ENCODE measurements at places on chromosomes 7 and 10. TPM values are rescaled to one million over a fixed set of nuclear protein-coding genes. Genes with fewer than 3 reads are reported as not detected.

- DNase-seq = no peak
These were observed 48.4 kb upstream of the PODXL start for GRCh38 chr7:131604841-131605279.

DNA sequence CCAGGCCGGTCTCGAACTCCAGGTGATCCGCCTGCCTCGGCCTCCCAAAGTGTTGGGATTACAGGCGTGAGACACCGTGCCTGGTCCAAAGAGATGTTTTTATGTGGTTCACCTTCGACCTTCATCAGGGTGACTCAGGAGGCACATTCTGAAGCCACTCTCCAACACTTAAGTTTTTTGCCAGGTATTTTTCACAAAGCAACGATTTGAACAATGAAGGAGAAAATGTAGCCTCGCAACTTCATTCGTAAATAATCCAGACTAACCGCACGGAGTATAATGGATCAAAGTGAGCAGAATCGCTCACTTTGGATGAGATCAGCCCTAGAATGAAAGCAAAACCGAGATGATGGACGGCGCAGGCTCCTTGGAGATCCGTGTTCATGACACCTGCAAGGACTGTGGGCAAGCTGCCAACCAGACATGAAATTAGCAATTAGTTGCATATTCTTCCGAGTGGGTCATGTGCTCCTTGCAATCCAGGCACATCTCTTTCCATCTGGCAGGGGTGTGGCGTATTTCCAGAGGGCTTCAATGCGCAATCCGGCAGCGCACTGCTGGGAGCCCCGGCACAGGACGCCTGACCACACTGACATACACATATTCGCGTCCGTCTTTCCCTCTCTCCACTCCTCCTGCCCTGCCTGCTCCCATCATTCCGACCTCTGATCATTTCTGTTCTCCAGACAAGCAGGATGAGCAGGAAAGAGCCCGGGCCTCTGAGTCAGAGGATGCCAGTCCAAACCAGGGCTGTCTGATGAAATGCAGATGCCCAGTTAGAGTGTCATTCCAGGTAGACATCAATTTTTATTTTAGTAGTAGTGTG lies 148.4 kb downstream of the KLF6 start:
- DNase-seq = no peak

DNA sequence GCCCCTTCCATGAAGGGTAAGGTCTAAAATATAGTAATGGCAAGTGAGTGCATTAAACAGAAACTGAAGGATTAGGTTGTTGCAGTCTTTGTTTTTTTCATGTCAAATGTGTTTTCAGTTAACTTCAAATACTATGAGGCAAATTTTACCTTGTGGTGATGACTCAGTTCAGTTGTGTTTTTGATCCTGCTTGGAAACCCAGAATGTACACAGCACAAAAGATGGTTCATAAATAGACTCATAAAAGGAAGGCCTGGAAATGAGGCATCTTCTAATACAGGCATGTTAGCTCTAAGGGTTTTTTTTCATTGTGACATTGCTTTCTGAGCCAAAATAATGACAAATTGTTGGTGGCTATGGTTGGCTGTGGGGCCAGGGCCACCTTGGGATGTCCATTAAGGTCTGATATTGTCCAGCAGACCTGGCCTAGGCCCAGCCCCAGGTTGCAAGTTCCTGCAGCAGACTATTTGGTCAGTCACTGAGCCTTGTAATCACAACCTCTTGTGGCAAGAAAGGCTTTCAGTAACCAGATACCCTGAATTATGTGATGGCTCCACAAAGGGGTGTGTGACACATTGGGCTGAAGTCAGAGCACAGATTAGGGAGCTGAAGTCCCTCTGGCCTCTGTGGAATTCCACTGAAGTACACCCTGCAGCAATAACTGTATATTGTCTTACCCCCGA lies 69.0 kb upstream of the SAMD8 start:
- no peak for DNase-seq

GRCh38 chr7:122383934-122384333 lies 79.4 kb upstream of the FEZF1 start:
- DNase-seq = no peak

GRCh38 chr10:59991661-59992060 lies 85.3 kb upstream of the CCDC6 start:
- no peak for DNase-seq

GRCh38 chr7:2480070-2480408 lies 3.8 kb upstream of the GRIFIN start:
- DNase-seq = no peak

Gene GOLGA7B
- total RNA-seq = 3.5 TPM

Gene CFAP69
- total RNA-seq = 3.4 TPM

Gene TUBAL3
- total RNA-seq = 0.31 TPM
